Gastroesophageal sphincter (tissue), 4 donors: ENCODE measurements at places on chromosomes 3 and 15. TPM values are rescaled to one million over a fixed set of nuclear protein-coding genes. Genes with fewer than 3 reads are reported as not detected.

DNA sequence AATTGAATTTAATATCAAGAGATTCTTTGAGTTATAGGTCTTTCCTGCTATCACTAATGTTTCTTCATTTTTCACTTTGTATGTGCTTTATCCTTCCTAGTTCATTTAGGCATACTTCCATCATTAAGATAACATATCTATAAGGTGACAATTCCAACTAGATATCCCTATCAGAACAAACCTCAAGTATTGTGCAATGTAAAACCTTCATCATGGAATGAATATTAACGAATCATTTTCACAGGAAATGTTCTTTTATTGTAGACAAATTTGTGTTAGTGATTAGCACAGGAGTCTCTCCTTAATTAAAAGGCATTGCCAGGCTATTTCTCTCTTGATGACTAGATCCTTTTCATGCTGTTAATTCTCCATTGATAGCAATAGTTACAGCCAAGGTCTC, 236.5 kb upstream of the MME start:
- no peak for ATAC-seq

DNA sequence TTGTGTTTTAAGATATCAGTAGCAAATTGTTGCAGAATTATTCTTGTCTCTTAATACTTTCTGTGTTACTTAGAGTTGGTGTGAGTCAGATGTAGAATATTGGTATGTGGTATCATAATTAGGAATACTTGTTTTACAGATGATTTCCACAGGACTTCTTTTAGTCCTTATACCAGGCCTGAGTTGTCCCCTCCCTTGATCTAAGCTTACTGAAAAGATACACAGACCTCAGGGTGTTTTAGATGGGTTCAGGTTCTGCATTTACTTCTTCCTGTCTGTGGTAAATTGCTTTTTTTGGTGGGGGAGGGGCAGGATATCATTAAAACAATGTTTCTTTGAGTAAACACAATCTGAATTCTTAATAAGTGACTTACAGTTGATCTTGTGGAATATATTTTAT, 14.2 kb downstream of the DZIP3 start:
- ATAC-seq: no peak

- no peak for ATAC-seq
Observed at GRCh38 chr15:22265056-22265945, 185.0 kb downstream of the OR4M2 start.

GRCh38 chr3:37800022-37800551, 61.6 kb upstream of the CTDSPL start:
- no peak for ATAC-seq

DNA sequence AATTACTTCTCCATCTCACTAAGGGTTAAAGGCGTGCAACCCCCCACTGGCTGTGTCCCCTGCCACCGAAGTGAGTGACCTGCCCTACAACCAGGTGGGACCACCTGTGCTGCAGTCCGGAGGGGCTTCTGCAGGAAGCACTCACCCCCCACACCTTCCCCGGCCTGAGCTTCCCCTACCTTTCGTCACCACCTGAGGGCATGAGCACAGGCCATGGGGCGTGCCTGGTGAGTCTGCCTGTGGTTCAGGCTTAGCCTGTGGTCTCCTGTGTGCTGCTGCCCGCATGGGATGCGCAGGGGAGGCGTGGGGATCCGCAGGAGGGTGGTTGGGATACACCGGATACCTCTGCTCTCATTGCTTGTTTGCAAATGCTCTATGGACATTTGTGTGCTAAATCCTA, 46.0 kb downstream of the KLHL25 start:
- no peak for ATAC-seq

DNA sequence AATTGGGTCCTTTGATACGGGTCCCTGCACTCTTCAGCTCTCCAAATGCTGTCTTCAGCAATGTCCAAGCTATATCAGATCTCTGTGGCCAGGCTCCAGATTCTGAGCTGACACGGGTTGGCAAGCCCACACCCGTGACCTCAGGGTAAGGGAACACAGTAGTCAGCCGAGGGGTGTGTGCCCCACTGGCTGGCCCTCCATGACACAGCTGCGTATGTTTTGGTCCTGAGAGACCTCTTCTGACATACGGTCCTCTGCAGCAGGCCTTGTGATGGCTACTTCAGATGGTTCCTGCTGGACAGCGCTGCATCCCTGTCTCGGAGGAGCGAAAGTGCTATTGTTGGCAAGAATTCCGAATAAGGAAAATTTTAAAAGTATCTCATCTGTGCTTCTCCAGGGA, 85.2 kb upstream of the ADAMTS17 start:
- no peak for ATAC-seq

- ATAC-seq: peak; percentile 87
Observed at GRCh38 chr3:133038089-133038730, at the start of gene TMEM108. TSS of gene TMEM108 (plus strand) at chr3:133038391.

DNA sequence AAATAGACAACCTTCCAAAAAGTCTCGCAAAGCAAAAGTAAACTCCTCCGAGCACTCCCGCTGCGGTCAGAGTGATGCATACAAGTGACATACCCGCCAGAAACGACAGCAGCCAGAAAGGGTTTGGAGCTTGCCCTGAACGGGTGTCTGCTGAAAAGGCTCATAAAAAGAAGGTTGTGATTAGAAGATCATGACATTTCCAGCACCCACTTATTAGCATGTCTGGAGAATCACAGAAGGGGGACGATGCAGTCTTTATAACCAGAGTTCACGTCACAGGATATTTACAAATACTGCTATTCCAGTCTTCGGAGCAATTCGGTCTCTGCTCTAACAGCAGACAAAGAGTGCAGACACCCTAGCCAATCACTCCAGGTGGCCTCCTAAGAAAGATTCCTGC, 59.1 kb upstream of the FRMD4B start:
- ATAC-seq: no peak

DNA sequence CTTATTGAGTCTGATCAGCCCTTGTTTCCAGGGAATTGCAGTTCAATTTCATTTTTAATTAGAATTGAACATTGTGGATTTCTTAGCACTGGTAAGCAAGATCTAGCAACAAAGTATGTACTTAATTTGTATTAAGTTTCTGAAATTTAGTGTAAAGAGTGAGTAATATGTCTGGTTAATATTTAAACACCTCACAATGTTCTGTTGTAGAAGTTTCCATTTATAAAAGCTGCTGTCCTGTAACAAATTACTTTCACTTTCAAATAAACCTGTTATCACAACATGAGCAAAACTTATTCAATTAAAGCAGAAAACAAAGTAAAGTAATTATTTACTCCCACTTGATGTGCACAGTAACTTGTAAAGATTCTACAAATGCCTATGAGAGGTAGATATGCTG, 448.5 kb downstream of the NAALADL2 start:
- no peak for ATAC-seq

The STRIT1 gene
- not detected for total RNA-seq

The LRRN1 gene
- total RNA-seq: 1.1 TPM
